Sigmoid colon (tissue), 7 donors: ENCODE measurements at places on chromosomes 16 and 17. TPM values are rescaled to one million over a fixed set of nuclear protein-coding genes. Genes with fewer than 3 reads are reported as not detected.
A peak's percentile ranks its signal among the peaks of the same experiment; 100 is the strongest.

The CA5A gene
- not detected for polyA plus RNA-seq

The KDM6B gene
- polyA plus RNA-seq: 5.5 TPM

The MYH1 gene
- polyA plus RNA-seq: 0.60 TPM

The NPIPA8 gene
- polyA plus RNA-seq: 7.6 TPM

The PHOSPHO1 gene
- not detected for polyA plus RNA-seq

The SLX4 gene
- polyA plus RNA-seq: 0.69 TPM

- DNase-seq: no peak
- H3K4me3 ChIP-seq: peak overlapping the region; percentile 52
- peak overlapping the region; percentile 94 for H3K27ac ChIP-seq
Observed at GRCh38 chr17:7883781-7884386, 4.7 kb upstream of the CHD3 start.

GRCh38 chr17:37827905-37828650 is 83.2 kb upstream of the HNF1B start:
- H3K36me3 ChIP-seq: no peaks in the 10 kb centered on the region
- H3K4me3 ChIP-seq: no peak overlapping the region
- no peaks in the 10 kb centered on the region for H3K4me1 ChIP-seq
- H3K27ac ChIP-seq: no peak overlapping the region

- no peaks in the 10 kb centered on the region for H3K27me3 ChIP-seq
- H3K36me3 ChIP-seq: no peaks in the 10 kb centered on the region
- no peak overlapping the region for H3K4me3 ChIP-seq
- H3K4me1 ChIP-seq: no peaks in the 10 kb centered on the region
- no peak for DNase-seq
Observed at GRCh38 chr16:84404936-84405639, 36.8 kb downstream of the ATP2C2 start.

- no peak overlapping the region for H3K4me3 ChIP-seq
- no peaks in the 10 kb centered on the region for H3K27me3 ChIP-seq
- DNase-seq: no peak
Observed at GRCh38 chr17:52546493-52546892, 388.0 kb upstream of the CA10 start.

DNA sequence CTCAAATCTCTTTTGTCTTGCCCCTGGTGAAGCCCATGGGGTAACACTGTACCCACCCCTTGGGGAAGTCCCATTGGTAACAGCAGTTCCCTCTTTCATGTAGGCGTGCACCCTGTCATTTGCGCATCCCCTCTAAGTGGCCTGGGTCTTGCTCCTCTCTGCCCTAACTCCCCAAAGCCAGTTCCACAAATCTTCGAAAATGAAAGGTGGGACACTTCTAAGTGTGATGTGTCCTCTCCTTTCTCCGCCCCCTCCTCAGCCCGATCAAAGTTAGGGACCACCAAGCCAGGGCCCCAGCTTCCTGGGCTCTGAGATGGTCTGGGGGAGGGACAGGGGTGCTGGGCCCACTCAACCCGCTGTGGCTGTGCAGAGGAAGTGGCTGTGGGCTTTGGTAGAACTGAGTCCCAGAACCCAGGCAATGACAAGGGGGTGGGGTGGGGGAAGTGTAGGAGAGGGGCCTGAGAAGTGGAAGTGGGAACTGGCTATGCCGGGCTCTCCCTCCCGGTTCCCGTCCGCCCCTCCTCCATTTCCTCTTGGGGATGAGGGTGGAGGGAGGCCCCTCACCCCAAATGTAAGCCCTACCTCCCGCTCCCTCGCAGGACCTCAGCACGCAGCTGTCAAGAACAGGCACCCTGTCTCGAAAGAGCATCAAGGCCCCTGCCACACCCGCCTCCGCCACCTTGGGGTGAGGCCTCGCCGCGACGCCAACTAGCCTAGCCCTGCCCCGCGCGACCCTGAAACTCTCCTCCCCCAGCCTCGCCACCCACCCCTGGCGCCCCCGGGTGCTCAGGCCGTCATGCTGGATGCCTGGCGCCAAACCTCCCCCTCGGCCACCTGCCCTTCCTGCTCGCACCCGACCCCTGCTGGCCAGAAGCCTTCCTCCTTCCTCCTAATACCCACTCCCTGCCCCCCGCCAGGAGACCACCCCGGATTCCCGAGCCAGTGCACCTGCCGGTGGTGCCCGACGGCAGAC is 8.7 kb downstream of the ABI3 start:
- no peak for DNase-seq
- peaks cover 8% of the 10 kb centered on the region for H3K4me1 ChIP-seq
- peaks cover 11% of the 10 kb centered on the region for H3K27me3 ChIP-seq
- H3K4me3 ChIP-seq: no peak overlapping the region
- no peaks in the 10 kb centered on the region for H3K36me3 ChIP-seq
- H3K27ac ChIP-seq: no peak overlapping the region

DNA sequence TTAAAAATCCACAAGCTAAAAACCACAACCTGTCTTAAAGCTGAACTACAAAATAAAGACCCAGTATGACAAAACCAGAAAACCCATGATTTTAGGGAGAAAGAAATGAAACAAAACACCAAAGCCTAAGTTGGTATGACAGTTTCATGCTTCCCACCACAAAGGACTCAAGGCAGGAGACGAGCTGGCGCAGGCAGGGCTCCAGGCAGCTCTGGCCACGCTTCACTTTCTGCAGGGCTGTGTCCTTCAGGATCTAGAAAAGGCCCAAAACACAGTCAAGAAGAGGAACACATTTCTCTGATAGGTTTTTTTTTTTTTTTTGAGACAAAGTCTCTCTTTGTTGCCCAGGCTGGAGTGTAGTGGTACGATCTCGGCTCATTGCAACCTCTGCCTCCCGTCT is 75.3 kb downstream of the WDR59 start:
- H3K36me3 ChIP-seq: peaks cover 14% of the 10 kb centered on the region
- no peak overlapping the region for H3K4me3 ChIP-seq
- DNase-seq: no peak
- no peaks in the 10 kb centered on the region for H3K27me3 ChIP-seq

DNA sequence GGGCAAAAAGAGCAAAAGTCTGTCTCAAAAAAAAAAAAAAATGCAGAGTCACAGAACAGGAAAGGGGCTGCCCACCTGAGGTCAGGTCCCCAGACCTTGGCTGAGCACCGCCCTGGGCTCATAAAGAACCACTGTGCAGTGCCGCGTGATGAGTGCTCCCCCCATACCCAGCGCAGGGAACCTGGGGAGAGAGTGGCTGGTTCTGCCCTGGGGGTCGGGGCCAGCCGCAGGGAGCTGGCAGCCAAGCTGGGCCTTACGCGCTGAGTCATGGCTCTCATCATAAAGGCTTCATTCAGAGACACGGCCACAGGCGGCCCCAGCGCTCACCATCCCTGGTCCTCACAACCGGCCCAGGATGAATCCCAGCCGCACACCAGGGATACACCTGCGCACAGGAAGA is 80.7 kb downstream of the RAB11FIP4 start:
- no peaks in the 10 kb centered on the region for H3K36me3 ChIP-seq
- no peaks in the 10 kb centered on the region for H3K27me3 ChIP-seq
- H3K4me3 ChIP-seq: no peak overlapping the region
- no peaks in the 10 kb centered on the region for H3K4me1 ChIP-seq
- DNase-seq: no peak

GRCh38 chr17:1588821-1589585 is 26.4 kb upstream of the PITPNA start:
- no peak for DNase-seq
- H3K4me1 ChIP-seq: peaks cover 16% of the 10 kb centered on the region
- H3K27me3 ChIP-seq: no peaks in the 10 kb centered on the region

GRCh38 chr16:57720142-57720575 is 15.4 kb upstream of the KATNB1 start:
- H3K4me3 ChIP-seq: no peak overlapping the region
- no peaks in the 10 kb centered on the region for H3K27me3 ChIP-seq
- H3K27ac ChIP-seq: no peak overlapping the region

DNA sequence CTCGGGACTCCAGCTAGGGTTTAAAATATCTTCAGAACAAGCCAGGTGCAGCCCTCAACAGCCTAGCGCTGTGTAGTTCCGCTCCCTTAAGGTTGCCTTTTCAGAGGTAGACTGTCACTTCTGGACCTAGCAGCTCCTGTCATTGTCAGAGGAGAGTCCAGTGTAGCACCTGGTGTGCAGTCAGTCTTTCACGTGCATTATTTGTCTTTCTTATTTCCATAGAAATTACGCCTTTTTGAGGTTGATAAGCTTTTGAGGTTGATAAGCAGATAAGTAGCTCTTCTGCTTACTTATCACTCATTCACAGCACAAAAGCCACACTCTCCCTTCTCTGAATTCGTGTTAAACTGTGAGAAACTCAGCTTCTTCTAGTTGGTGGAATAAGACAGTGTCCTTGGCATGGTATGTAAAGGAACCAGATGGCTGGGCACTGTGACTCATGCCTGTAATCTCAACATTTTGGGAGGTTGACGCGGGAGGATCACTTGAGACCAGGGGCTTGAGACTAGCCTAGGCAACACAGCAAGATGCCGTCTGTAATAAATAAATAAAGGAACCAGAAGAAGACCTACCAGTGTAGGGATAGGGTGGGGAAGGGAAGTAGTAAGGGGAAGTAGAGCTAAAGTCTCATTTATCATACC is 10.2 kb downstream of the EEF2K start:
- H3K4me1 ChIP-seq: peaks cover 87% of the 10 kb centered on the region
- no peak overlapping the region for H3K27ac ChIP-seq
- H3K4me3 ChIP-seq: no peak overlapping the region

DNA sequence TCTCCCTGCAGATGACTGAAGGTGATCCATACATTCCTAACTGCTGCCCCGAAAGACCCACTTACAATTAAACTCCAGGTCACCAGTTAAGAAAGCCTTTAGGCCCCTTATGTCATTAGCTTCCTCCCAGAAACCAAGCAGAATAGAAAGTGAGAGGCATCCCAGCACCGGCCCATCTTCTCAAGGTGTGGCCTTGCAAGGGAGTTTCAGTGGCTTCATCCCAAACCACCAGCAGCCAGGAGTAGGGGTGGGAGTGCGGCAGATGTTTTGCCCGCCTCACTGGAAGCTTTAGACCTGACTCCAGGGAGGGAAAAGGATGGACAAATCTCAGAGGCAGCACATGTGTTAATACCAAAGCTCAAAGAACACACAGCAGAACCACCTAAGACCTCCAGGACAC is 5.1 kb downstream of the ZFHX3 start:
- H3K27me3 ChIP-seq: no peaks in the 10 kb centered on the region
- H3K4me3 ChIP-seq: no peak overlapping the region
- H3K36me3 ChIP-seq: no peaks in the 10 kb centered on the region

- H3K4me3 ChIP-seq: no peak overlapping the region
- H3K27ac ChIP-seq: no peak overlapping the region
- no peaks in the 10 kb centered on the region for H3K36me3 ChIP-seq
Observed at GRCh38 chr17:45573924-45574770, 83.6 kb upstream of the PLEKHM1 start.

DNA sequence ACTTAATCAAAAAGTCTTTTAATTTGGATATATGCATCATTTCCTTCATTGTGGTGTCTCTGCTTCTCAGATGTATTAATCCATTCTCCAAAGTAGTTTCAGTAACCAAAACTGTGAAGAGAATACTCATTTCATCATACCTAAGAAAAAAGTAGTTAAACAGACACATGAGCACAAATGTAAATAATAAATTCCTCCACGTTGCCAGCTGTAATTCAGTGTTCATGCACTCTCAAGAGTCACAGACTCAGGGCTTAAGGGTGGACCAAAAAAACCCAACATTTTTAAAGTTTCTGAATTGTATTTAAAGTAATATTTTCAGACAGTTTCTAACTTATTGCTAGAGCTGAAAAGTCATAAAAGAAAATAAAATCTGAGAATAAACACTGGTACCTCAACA is 19.0 kb downstream of the POLG2 start:
- H3K4me1 ChIP-seq: no peaks in the 10 kb centered on the region
- H3K4me3 ChIP-seq: no peak overlapping the region
- H3K27ac ChIP-seq: no peak overlapping the region
- no peak for DNase-seq
- peaks cover 7% of the 10 kb centered on the region for H3K36me3 ChIP-seq

DNA sequence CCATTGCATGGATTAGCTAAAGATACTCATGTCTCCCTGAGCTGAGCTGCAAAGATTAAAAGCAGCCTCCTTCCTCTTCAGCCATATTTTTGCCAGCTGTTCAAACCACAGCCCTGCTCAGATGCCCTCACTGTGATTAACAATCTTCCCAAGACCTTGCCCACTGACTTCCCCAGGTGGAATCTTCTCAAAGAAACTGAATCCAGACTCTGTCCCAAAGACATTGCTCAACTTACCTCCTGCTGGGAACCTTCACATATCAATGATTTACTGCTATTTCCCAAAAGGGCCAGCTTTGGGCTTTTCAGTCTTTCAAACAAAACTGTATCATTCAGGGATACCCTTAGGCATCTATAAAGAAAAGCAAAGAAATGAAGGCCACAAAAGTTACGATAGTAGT is 9.2 kb downstream of the C17orf67 start:
- H3K4me3 ChIP-seq: no peak overlapping the region
- H3K27ac ChIP-seq: no peak overlapping the region
- no peaks in the 10 kb centered on the region for H3K36me3 ChIP-seq

DNA sequence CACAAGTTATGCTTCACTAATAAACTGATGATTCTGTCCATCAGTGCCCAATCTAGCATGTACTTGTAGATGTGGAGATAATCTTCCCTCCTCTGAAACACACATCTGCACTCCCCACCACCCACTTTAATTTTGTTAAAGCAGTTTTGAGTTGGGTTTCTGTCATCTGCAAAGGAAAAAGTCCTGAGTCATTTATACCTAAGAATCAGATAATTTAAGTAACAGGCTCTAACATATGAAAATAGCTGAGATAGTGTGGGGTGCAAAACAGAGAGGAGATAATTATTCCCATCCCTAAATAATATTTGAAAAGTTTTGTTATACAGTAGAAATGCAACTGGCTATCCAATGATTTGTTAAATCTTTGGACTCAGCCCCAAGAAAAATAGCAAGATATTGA is 67.7 kb upstream of the ALOX12 start:
- H3K27me3 ChIP-seq: no peaks in the 10 kb centered on the region
- DNase-seq: no peak
- H3K36me3 ChIP-seq: no peaks in the 10 kb centered on the region
- H3K27ac ChIP-seq: no peak overlapping the region

DNA sequence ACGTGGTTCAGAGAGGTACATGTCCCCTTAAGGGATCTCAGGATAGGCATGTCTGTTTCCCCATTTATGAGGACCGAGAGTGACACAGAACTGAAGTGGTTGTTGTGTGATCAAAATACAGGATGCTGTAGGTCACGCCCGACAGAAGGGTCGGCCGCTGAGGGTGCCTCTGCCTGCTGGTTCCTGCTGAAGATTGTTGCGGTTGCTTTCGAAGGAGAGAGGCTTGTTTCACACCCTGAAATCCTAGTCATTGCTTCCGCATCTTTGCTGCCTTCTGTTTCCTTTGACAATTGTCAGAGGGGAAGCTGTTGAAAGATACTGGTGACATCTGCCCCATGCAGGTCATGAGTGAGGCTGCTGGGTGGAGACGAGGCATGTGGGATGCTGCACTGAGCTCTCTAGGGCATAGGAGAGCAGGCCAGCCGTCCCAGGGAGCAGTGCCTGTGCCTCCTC is 3.8 kb upstream of the NAT9 start:
- H3K27me3 ChIP-seq: no peaks in the 10 kb centered on the region
- peak; percentile 74 for DNase-seq
- H3K4me3 ChIP-seq: no peak overlapping the region
- H3K27ac ChIP-seq: no peak overlapping the region
